Stimulated activated CD4-positive, alpha-beta T cell treated with anti-CD3 and anti-CD28 coated beads, Interleukin-1b, Interleukin-23, amount 100 ng/mL, for 24 hours (primary cell): ENCODE measurements at places on chromosomes 6 and 20.

GRCh38 chr6:13425943-13426931 is 61.2 kb downstream of the GFOD1 start:
- no peak for DNase-seq

DNA sequence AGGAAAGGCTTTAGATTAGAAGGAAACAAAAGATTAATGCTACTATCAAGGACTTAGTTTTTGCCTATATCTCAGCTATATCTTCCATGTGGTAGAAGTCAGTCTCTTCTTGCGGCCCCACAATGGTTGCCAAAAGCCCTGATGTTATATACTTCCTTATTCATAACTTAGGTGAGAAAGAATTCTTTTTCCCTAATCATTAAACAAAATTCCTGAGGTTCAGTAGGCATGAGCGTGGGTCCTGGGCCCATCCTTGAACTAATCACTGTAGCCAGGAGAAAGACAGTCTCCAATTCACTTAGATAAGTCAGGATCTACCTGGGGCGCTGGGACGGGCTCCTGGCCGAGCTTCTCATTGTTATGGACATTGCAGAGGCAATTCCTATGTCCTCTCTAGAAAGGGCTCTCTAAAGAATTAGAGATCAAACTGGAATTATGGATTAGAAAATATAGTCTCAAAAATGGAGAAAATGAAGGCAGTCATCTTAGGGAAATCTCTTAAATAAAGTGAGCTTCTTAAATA is 134.3 kb downstream of the KIF6 start:
- DNase-seq = no peak

- no peak for DNase-seq
Observed at GRCh38 chr20:60718743-60719480, 533.1 kb upstream of the CDH4 start.

- DNase-seq = no peak
Observed at GRCh38 chr6:41037107-41037900, 1.7 kb downstream of the UNC5CL start.

- DNase-seq = peak; percentile 40
Observed at GRCh38 chr6:144064402-144065212, 30.8 kb downstream of the SF3B5 start.

DNA sequence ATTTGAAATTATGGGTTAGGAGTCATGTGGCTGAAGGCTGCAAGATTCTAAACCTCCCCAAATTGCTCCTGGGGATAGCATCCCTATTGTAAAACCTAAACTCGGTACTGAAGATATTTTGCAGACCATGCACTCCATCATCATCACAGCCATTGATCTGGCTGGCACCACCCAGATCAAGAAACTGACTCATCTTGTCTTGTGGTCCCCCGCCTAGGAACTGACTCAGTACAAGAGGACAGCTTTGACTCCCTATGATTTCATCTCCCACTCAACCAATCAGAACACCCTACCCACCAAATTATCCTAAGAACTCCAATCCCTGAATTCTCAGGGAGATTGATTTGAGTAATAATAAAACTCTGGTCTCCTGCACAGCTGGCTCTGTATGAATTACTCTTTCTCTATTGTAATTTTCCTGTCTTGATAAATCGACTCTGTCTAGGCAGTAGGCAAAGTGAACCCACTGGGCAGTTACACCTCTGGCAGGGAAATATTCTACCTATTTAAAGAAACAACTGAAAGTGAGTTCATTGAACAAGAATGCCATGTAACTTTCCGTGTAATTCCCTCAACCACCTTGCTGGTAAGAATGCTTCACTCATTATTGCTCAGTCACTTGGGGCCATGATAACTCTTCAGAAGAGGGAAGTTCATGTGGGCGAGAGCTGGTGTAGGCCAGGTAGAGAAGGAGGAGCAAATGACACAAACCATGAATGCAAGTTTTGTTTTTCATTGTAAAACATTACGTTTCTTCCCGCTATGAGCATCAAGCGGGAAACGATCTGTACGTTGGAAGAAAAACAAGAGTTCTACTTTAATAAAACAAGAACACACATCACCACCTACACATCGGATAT is 602.9 kb upstream of the ARID1B start:
- DNase-seq = no peak
